Endothelial cell (in vitro differentiated cells): ENCODE measurements at places on chromosomes 11 and 22.

- DNase-seq: no peak
These were observed 45.7 kb downstream of the TXN2 start for GRCh38 chr22:36435516-36436415.

GRCh38 chr11:77791301-77791700 lies 29.2 kb downstream of the RSF1 start:
- no peak for DNase-seq

- DNase-seq: no peak
These were observed 32.4 kb downstream of the MCM5 start for GRCh38 chr22:35432228-35432905.

DNA sequence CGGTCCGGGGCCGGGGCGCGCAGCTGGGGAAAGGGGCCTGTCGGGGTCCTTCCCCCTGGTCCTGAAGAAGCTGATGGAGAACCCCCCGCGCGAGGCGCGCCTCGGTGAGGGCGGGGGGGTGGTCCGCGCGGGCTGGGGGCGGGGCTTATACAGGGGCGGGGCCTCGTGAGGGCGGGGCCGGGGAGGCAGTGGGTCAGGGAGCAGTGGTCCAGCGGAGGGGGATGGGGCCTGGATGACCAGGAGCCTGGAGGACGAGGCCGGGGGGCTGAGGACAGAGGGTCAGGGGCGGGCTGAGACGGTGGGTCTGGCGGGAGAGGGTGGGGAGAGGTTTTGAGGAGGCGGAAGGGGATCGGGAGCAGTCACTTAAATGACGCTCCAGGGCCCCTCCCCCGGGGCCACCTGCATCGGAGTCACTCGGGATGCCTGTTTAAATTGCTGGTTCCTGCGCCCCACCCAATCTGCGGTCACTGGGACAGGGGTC lies 396 bp downstream of the TEF start:
- DNase-seq: peak; percentile 71

DNA sequence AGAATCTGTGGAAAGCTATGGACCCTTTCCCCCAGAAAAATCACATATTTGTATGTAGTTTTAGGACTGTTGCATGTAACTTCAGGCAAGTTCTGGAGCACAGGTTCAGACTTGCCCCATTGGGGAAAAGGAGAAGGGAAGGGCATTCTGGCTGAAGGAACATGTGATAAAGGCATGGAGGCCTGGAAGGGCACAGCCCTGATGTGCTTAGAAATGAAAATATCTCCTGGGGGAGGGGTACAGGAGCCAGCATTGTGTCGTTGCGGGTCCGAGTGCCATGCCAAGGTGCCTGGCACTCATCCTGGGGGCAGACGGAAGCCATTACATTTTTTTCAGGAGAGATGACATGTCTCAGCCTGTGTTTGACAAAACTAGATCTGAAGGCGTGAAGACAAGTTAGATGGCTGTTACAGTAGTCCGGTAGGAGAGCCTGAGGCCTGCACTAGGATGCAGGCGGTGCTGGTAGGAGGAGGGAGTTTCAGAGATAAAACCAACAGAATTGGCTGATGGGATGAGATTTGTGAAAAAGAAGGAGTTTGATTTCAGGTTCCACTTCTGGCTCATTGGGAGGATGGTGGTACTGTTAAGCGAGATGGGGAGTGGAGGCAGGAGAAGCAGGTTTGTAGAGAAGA lies 96.9 kb downstream of the TEAD1 start:
- no peak for DNase-seq

GRCh38 chr11:94546162-94546470 lies 2.4 kb downstream of the FUT4 start:
- no peak for DNase-seq

- no peak for DNase-seq
These were observed 65.3 kb downstream of the CTTN start for GRCh38 chr11:70463478-70464255.

DNA sequence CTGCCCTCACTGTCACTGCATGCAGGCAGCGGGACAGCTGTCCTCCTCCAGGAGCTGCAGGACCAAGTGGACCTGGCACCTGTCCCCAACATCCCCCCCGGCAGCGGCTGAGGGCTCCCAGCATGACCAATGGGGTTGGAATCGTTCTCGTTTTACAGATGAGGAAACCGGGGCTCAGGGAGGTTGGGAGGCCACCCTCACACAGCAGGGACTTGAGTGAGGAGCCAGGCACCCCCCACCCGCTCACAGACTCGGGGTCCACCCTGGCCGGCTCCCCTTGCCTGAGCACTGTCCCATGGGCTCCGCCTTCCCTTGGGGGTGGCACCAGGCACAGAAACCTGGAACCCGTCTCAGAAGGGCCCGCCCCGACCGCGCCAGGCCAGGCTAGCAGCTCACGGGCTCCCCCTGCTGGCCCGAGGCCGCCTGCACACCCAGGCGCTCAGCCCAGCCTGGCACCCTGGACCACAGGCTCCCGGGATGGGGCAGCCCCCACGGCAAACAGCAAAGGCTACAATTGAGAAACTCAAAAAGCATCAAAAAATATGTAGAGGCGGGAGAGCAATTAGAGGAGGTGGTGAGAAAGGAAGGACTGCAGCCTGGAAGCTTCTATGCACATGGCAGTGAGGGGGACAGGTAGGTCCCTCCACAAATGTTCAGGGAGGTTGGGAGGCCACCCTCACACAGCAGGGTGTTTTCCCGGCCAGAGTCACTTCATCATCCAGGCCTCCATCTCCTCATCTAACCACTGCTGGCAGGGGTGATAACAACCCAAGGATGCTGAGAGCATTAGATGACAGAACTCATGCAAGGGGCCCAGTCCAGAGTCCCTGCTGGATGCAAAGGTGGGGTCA lies 12.8 kb downstream of the MACROD1 start:
- peak; percentile 80 for DNase-seq

DNA sequence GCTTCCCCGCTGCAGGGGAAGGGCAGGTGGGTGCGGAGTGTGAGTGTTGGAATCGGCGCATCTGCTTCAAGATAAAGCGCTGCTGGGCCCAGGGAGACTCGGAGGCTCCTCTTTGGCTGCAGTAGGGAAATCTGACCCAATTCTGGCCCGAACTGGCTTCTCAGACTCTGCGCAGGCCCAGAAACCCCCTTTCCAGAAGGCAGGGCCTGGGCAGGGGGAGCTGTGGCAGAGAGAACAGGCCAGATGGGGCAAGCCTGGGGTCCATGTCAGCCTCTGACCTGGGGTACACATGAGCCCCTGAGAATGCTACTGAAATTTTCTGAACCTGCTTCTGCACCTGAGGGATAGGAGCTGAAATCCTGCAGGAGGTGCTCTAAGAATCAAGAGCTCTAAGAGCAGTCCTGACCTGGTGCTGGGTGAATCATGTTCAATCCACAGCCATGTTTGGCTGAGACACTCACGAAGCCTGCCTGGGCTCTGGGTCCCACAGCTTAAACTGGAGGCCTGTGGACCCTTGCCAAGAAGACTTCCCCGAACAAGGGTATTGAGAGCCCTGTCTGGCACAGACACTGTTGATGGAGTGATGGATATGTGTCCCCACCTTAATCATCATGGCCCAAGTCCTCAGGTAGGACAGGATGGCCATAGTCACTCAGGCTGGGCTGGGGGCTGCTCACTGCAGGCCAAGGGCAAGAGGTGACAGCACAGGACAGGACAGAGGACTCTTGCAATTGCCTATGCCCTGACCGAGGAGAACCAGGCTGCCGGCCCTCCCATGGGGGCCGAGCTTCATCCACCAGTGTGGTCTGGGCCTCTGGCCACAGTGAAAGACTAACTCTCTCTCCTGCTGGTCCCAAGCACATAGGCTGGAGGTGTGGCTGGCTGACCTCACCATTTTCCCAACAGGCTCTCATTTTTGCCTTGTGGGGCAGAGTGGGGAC lies 6.9 kb downstream of the RAB3IL1 start:
- DNase-seq: no peak
